ENCODE measurements at places on chromosomes 3 and 15.

DNA sequence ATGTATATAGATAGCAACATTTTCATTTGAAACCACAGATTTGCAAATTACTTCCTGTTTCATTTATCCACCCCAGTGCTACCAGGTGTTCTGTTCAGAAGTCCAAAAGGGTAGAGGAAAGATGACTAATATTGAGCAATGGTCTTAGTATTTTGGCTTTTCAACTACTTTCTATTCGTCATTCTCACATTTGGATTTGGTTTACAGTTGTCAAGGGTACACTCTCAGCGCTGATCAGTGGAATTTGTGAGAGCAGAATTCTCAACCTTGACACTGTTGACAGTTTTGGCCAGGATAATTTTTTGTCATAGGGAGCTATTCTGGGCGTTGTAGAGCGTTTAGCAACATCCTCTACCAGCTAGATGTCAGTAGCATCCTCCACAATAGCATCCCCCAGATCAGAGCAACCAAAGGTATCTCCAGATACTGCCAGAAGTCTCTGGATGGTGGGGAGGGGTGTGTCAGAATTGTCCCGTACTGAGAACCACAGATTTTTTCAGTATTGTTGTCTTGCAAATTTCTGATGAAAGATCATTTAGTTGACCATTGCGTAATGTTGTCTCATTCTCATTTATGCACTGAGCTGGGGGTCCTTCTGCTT lies 4.2 kb downstream of the HMCES start:
- DNase-seq = no peak

- no peak for DNase-seq
These were observed 174.6 kb upstream of the KBTBD8 start for GRCh38 chr3:66823532-66823931.

DNA sequence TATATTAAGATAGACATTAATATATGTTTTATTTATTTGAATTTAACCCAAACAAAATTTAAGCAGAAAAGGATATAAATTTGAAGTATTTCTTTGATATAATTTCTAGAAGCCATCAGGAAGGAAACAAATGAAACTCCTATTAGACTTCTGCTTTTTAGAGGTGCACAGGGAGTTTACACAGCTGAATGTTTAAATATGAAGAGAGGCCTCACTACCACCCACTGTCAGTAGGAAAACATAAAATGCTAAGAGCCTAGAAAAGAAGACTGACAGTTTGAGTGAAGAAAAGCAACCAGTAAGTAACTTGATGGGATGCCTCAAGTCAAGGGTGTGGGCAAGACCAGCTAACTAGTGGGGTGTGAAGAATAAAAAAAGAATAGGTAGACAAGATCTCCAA lies 19.7 kb downstream of the PLSCR2 start:
- no peak for DNase-seq

DNA sequence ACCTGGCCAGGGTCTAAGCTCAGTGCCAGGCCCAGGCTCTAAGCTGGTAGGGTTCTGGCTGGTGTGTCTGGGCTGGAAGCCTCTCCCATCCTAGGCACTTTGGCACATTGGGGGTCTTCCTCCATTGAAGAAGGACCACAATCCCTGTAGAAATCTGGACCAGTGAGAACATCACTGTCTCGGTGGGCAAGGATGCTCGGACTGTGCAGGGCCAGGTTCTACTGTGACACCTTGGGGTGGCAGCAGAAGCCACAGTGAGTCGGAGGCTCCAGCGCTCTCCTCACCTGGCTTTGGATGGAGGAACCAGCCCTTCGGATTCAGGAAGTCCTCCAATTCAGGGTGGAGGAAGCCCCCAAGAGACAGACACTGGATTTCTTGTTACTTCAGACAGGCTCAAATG lies 17.5 kb upstream of the HCN4 start:
- DNase-seq = no peak

- no peak for DNase-seq
These were observed 177.3 kb downstream of the CDIN1 start for GRCh38 chr15:36756707-36757106.

GRCh38 chr3:158105710-158106253 lies 438 bp downstream of the SHOX2 start:
- DNase-seq = no peak

DNA sequence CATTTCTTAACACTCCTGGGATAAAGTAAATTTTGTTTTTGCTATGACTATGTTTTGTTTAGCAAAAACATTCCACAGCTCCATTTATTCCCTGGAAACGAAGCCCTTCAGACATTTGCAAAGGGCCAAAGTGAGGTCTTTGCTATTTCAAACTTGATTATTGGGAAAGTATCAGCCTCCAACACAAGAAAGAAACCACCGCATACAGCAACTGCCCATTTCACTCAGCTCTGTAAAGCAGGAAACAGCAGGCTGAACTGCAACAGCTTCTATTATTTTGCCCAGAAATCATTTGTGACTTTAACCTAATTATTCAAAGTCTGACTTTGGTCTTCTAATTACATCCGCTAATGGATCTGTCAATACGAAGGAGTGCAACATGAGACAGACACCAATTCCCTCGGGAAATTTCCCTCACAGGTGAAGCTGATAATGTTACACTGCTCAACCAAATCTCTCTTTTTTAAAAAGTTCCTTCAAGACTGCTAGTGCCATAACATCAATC lies 72.1 kb downstream of the RFTN1 start:
- DNase-seq = no peak

- no peak for DNase-seq
These were observed 194.4 kb upstream of the GBE1 start for GRCh38 chr3:81955878-81956277.

- DNase-seq = no peak
These were observed 1308.0 kb downstream of the ROBO1 start for GRCh38 chr3:78459796-78460195.

Data from activated CD4-positive, alpha-beta T cell treated with anti-CD3 and anti-CD28 coated beads, Interleukin-2, amount 50 U/mL, for 4 hours (primary cell).